ENCODE measurements at places on chromosomes 11 and 22. TPM values are rescaled to one million over a fixed set of nuclear protein-coding genes. Genes with fewer than 3 reads are reported as not detected.
A peak's percentile ranks its signal among the peaks of the same experiment; 100 is the strongest.

DNA sequence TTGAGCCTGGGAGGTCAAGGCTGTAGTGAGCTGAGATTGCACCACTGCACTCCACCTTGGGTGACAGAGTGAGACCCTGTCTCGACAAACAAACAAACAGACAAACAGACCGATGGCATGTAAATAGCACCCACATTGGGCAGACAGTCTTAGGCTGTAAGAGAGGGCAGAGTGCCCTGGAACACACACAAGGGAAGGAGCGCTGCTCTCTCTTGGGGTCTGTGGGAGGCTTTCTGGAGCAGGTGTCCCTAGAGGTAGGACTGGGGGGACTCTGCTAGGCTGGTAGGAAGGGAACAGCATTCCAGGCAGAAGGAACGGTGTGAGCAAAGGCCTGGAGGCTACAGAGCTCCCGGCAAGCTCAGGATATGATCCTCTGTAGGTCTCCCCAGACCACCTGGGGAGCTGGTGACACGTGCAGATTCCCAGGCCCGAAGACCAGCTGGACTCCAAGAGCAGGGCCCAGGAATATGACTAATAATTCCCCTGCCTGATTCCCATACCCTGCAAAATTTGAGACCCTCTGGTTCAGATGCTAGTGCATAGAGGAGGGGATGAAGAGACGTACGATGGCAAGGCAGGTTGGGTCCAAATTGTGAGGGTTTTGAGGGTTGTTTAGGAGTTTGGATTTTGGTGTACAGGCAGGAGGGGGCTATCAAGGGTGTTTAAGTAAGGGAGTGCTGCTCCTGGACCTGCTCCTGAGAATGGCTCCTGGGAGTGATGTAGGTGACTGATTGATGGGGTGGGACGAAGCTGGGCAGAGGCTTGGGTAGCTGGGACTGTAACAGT is 11.6 kb downstream of the SMIM38 start:
- DNase-seq: no peak

- DNase-seq: no peak
Measured at GRCh38 chr11:122305426-122306320, 189.7 kb upstream of the BLID start.

GRCh38 chr22:24118689-24119384 is 62.5 kb upstream of the SUSD2 start:
- no peak for DNase-seq

DNA sequence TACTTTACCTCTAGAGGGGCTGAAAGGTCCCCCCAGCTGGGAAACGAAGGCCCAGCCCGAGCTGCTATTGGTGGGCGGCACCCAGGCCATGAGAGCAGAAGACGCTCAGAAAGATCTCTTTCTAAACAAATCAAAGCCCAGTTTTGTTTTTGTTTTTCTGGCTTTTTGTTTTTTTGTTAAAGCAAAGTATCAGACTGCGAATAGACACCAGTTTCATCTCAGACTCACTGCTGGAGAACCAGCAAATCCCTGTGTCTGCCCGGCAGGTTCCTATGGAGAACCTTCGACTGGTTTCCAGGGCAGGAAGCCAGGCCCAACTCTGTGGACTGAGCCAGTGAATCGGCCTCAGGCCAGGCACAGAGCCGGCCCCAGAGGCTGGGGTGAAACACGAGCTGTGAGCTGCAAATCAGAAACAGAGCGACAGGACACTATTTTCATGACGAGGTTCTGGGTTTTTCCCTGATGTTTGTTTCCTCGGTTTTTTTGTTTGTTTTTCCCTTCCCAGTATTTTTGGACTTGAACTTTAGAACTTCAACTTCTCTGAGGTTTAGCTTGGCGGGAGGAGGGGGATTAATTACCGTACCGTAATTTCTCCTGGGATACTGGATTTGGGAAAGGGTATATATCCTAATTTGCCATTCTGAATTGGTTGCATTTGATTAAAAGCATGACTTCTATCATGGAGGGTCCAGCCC is 16.0 kb upstream of the B4GALNT4 start:
- peak; percentile 58 for DNase-seq

Gene C11orf87
- 0.07 TPM for total RNA-seq

DNA sequence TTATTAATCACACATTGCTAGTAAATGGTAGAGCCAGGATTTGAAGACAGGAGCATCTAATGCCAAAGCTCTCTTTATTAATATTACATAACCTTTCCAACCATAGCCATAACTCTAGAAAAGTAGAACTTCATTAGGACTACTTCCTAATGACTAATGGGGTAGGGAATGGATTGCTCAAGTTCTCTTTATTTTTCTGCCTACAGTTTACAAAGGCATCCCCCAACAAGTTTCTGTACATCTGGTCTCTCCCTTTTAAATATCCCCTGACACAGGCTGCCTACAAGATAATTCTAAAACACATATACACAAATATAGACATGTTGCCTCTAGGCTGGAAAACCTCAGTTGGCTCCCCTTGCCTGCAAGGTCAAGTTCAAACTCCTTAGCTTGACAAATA is 534.9 kb downstream of the SOX6 start:
- no peak for DNase-seq

Gene PRG2
- not detected for total RNA-seq

Gene FOSL1
- total RNA-seq: 37.9 TPM

DNA sequence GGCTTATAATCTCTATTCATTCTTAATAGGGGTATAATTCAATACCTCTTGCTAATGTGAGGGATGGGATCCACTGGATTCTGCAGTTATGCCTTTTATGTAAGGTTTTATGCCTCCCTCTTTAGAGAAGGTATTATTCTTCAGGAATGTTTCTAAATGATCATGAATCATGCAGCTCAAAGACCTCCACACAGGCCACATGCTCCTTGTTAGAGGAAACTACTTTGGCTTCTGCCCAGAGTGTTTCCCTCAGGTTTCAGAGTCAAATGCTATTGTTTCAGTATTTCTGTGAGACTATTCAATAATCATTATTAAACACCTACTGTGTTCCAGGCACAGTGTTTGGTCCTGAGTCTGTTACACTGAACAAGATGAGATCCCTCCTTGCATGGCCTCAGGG is 115.9 kb downstream of the RAB38 start:
- peak; percentile 58 for DNase-seq

GRCh38 chr11:83241291-83241946 is 44.7 kb downstream of the CCDC90B start:
- peak; percentile 64 for DNase-seq

DNA sequence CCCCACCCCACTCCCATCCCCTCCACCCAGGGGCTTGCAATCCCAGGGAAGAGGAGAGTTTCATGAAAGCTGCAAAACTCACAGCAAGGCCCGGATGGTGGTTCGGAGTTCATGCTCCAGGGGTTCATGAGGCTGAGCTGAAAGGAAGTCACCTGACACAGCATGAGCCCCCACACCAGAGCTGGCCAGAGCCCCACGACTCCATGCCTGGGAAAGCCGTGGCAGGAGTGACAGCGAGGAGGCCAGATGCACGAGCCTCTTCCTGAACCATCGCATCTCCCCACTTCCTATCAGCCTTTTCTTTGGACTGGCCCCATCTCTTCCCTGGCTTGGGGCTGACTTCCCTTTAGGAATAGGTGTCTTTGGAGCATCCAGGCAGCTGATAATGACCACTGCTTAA is 105.8 kb downstream of the ABTB2 start:
- no peak for DNase-seq

DNA sequence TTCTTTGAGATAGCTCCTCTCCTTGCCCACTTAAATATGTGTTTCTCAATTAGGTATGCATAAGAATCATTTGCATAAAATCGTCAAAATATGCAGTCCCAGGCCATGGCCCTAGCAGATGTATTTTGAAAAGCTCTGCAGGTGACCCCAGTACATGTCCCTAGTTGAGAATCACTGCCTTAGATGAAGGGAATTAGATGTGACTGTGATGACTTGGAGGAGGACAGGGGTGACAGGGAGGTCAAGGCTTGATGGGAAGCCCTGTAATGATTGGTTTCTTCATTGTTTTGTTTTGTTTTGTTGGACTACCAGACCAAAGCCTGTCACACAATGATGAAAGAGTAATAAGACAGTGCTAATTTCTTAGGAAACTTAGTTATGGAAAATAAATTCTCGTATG is 74.4 kb downstream of the TNRC6B start:
- no peak for DNase-seq

GRCh38 chr11:83093634-83094033 is 21.9 kb upstream of the RAB30 start:
- DNase-seq: no peak

DNA sequence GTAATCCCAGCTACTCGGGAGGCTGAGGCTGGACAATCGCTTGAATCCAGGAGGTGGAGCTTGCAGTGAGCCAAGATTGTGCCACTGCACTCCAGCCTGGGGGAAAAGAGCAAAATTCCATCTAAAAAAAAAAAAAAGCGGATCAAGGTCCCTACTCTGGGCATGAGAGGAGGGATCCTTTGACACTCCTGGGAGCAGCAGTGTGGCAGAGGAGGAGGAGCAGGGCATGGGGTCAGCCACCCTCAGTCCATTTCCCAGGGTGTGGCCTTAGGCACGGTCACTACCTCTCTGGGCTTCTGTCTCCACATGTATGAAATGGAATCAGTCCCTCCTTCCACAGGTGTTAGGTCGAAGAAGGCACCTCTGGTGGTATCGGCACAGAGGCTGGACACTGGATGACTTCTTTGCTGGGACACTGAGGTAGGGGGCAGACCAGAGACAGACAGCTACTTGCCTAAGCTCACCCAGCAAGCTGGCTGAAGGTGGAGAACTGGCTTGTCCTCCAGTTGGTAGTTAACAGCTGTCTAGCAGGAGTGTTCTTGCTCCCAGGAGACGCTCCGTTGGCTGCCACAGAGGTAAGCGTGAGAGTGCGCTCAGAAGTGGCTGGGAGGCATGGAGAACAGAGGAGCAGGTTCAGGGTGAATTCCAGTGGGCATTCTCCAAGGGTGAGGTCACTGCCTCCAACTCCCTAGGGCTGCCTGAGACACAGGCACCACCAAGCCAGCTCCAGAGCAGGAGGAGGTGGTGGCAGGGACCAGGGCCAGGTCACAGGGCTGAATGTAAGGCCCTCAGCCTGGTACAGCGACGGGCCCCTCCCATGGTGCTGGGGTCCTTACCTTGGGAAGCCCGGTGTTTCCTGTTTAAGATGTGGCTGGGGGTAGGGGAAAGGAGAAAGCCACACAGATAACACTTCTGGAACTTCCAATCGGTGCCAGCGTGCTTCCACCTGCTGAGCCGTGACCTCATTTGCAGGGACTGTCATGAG is 19.5 kb downstream of the TXN2 start:
- DNase-seq: peak; percentile 95

Gene HTR3B
- not detected for total RNA-seq

Gene SLC22A6
- total RNA-seq: not detected

- DNase-seq: peak; percentile 34
Measured at GRCh38 chr11:9574622-9575259, 1.3 kb downstream of the WEE1 start.

Gene MUC6
- not detected for total RNA-seq

Gene SLC22A9
- total RNA-seq: not detected

Gene SCGB1A1
- not detected for total RNA-seq

- DNase-seq: no peak
Measured at GRCh38 chr11:94129512-94130297, 1.1 kb downstream of the PANX1 start.

- DNase-seq: no peak
Measured at GRCh38 chr22:43905681-43906080, 13.9 kb upstream of the PNPLA5 start.

Gene TRPC6
- 0.07 TPM for total RNA-seq

GRCh38 chr11:64523456-64524157 is 67.4 kb upstream of the SLC22A12 start:
- DNase-seq: no peak

All from astrocyte (in vitro differentiated cells and primary cell).